Natural killer cell treated with Interleukin-12 subunit alpha and Interleukin-12 subunit beta and Interleukin-15 and Interleukin-18, amount 100 ng/mL, for 72 hours (primary cell): ENCODE measurements at places on chromosomes 1 and 21. TPM values are rescaled to one million over a fixed set of nuclear protein-coding genes. Genes with fewer than 3 reads are reported as not detected.

- no peak for DNase-seq
These were observed 3.5 kb upstream of the KRTAP27-1 start for GRCh38 chr21:30340714-30341573.

LENEP gene
- total RNA-seq, result 0.48 TPM

VASH2 gene
- 0.81 TPM for total RNA-seq

ETV3L gene
- 1.7 TPM for total RNA-seq

SLC45A1 gene
- 0.22 TPM for total RNA-seq
